ENCODE measurements at places on chromosomes 7 and 10.

GRCh38 chr10:62728479-62728878 is 76.0 kb upstream of the ADO start:
- no peak for DNase-seq

- no peak for DNase-seq
Observed at GRCh38 chr7:108018668-108019067, 15.7 kb upstream of the LAMB1 start.

DNA sequence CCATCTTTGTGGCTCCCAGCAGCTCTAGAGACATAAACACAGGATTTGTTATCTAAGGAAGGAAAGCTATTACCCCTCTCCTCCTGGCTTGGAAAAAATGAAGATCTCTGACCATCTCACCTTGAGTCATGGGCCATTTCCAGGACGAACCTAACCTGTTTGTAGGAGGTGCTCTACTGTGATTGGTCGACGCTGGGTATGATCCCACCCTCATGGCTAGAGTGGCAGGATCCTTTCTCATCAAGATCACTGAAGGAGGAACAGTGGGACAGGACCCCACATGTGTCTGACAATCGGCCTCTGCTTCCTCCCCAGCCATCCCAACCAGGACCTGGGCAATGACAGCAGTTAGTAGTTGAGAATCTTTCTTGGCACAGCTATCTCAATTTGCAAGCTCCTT is 144.1 kb downstream of the EMX2 start:
- no peak for DNase-seq

GRCh38 chr7:152072421-152072820 is 46.9 kb downstream of the GALNT11 start:
- DNase-seq = no peak

GRCh38 chr10:119409906-119410305 is 132.6 kb downstream of the RGS10 start:
- DNase-seq = no peak

DNA sequence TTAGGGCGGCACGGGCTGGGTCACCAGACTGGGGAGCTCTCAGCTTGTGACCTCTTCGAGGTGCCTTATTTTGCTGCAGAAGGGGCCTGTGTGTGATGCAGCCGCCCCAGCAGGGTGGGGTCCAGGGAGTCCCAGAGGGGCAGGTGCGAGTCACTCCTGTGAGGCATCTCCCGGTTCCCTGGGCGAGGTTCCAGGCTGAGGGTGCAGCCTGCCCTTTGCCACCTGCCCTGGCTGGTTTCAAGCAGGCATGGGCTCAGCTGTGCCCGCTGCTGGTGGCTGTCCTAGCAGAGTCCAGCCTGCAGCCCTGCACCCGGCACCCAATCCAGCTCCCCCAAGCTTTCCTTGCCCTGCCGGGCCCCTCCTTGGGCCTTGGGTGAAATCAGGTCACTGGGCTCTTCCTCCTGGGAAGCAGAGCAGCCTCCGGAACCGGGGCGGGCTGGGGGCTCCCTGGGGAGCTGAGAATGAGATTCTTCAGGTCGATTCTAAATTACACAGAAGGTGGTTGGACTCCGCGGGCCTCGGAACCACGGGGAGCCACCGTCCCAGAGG is 64.8 kb downstream of the PWWP2B start:
- no peak for DNase-seq

GRCh38 chr10:80154978-80155695 is 22.6 kb downstream of the PLAC9 start:
- no peak for DNase-seq

- no peak for DNase-seq
Observed at GRCh38 chr7:88432301-88432700, 125.6 kb upstream of the STEAP4 start.

- DNase-seq = no peak
Observed at GRCh38 chr7:92200791-92201190, 21.8 kb upstream of the LRRD1 start.

DNA sequence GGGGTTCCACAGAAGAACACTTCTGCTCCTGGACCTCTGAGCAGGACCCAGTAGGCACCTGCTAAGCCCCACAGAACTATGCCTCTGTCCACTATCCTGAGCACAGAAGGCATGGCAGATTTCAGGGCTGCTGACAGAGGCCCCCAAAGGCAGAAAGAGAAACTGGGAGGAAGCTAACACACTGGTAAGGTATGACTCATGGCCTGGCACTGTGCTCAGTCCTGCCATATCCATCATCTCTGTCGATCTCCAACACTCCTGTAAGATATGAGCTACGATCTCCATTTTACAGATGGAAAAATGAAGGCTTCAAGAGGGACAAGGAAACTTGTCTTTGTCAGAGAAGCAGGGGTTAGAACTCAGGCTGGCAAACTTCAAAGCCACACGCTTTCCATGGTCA is 62.2 kb downstream of the GRID1 start:
- DNase-seq = no peak

DNA sequence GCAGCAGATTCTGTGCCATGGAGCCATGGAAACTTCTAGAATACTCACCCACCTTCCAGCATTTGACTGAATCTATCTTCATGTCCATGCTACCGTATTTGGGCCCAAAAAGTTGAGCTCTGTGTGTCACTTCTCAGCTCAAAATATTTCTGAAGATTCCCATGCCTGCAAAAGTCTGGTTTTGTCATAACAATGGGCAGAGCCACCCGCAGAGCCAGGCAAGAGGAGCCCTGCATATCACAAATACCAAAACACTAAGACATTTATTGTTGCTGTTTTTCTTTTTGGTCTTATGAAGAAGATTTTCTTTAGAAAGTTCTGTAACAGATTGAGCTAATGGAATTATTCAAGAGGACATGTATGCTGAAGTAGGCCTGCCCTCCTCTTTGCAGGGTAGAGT is 68.1 kb downstream of the PRTFDC1 start:
- DNase-seq = no peak

DNA sequence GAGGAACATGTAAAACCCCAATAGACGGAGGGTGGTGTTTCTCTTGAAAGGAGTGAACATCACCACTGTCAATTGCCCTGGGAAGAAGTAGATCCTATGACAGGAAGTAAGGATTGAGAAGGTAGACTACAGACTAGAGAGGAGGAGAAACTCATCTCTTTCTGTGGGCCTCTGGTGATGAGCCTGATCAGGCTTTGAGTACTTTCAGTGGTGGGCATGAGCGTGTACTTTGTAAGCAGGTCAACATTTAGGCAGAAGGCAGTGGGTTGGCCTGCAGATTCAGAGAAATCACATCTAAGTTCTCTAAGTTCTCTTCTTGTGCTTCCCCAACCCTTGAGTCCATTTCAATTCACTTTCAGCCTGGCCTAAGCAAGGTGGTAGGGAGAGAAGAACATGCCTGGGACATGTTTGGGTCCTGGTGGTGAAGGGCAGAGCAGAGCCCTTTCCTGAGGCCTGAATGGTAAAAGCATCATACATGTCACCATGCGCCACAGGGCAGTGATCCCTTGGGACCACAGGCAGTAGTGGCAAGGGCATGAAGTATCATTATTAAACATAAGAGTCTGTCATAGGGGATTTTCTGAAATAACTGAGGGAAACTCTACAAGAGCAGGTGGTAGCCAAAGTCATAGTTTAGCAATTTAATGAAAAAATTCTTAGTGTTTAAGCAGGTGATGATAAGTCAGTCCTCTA is 56.4 kb upstream of the ANKRD1 start:
- DNase-seq = no peak

GRCh38 chr7:44766416-44766801 is 17.8 kb downstream of the ZMIZ2 start:
- DNase-seq = no peak

- DNase-seq = no peak
Observed at GRCh38 chr7:106767498-106768323, 97.4 kb upstream of the PIK3CG start.

DNA sequence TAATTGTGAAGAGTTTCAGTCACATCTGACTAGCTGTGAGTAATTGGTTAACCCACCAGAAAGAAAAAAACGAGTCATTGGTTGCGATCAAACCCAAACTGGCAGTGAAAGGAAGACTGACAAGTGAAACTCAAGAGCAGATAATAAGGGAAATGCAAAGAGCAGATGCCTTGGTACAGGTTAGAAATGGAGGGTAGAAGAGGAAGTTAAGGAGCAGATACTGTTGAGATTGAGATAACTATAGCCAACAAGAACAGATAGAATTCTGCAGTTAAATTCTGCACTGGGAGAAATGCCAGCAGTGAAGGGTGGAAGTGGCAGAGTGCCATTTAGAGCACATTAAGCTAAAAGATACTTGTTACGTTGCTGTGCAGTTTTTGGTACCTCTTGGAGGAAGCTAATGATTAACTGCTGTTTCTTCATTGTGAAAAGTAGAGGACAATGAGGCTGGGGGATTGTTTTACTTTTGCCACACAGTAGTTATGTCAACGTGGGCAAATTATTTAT is 65.8 kb downstream of the CDK13 start:
- peak; percentile 7 for DNase-seq

DNA sequence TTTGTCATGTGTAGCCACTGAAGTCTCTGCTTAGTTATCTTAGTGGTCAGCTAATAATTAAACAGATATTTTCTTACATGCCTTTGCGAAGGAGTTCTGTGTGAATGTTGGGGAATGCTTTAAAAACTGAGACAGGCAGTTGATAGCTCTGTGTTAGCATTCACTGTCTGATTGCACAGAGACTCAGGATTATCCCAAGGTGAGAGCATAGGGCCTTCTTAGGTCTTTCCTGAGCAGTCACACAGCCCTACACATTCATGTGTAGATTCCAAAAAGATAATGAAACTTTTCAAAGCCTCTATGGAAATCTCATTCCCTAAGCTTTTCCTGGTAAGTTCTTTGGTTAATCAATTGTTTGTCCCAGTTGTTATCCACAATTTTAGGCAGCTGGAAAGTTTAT is 67.7 kb downstream of the CASD1 start:
- DNase-seq = no peak

GRCh38 chr10:13383399-13383761 is 35.3 kb upstream of the SEPHS1 start:
- DNase-seq = no peak

GRCh38 chr7:139133335-139134139 is 24.0 kb upstream of the ZC3HAV1 start:
- DNase-seq = peak; percentile 86

DNA sequence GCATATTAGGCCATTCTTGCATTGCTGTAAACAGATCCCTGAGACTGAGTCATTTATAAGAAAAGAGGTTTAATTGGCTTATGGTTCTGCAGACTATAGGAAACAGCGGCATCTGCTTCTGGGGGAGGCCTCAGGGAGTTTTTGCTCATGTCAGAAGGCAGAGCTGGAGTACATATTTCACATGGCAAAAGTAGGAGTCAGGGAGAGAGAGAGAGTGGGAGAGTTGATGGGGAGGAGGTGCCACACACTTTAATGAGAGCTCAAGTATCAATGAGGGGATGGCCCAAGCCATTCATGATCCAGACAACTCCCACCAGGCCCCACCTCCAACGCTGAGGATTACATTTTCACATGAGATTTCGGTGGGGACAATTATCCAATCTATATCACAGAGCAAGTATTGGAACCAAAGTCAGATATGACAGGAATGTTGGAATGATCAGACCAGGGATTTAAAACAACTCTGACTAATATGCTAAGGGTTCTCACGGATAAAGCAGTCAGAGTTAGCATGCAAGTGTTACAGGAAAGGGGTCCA is 795.3 kb upstream of the CELF2 start:
- no peak for DNase-seq

GRCh38 chr7:108322925-108323832 is 133.1 kb downstream of the NRCAM start:
- no peak for DNase-seq

Data from stimulated activated CD4-positive, alpha-beta T cell treated with anti-CD3 and anti-CD28 coated beads, Interleukin-15, amount 100 ng/mL, for 48 hours (primary cell).